ENCODE measurements at places on chromosomes 5 and 9. TPM values are rescaled to one million over a fixed set of nuclear protein-coding genes. Genes with fewer than 3 reads are reported as not detected.
A peak's percentile ranks its signal among the peaks of the same experiment; 100 is the strongest.

- H3K27me3 ChIP-seq: no peaks in the 10 kb centered on the region
- no peaks in the 10 kb centered on the region for H3K36me3 ChIP-seq
- H3K4me3 ChIP-seq: no peak overlapping the region
- DNase-seq: no peak
These were observed 161.1 kb downstream of the GABBR2 start for GRCh38 chr9:98547606-98548005.

DNA sequence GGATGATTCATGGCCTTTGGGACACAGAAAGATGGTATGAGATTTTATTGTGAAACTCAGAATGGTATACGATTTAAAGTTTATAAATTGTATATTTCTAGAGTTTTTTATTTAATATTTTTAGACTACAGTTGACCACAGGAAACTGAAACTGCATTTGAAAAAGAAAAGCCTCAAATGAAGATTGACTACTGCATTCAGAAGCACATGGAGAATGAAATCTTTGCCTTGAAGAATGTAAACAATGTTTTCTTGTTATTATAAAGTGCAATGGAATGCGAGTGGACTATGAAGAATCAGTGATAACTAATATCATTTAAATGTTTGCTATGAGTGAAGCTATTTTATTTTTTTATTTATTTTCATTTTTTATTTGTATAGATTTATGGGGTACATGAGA lies 169.1 kb upstream of the CDH18 start:
- no peaks in the 10 kb centered on the region for H3K36me3 ChIP-seq
- no peak for DNase-seq
- no peak overlapping the region for H3K4me3 ChIP-seq
- no peak overlapping the region for H3K27ac ChIP-seq
- H3K4me1 ChIP-seq: no peaks in the 10 kb centered on the region

GRCh38 chr9:70413464-70413798 lies 1.0 kb downstream of the KLF9 start:
- peak; percentile 40 for DNase-seq
- no peaks in the 10 kb centered on the region for H3K27me3 ChIP-seq
- peaks cover 40% of the 10 kb centered on the region for H3K4me1 ChIP-seq
- peak overlapping the region; percentile 83 for H3K4me3 ChIP-seq

DNA sequence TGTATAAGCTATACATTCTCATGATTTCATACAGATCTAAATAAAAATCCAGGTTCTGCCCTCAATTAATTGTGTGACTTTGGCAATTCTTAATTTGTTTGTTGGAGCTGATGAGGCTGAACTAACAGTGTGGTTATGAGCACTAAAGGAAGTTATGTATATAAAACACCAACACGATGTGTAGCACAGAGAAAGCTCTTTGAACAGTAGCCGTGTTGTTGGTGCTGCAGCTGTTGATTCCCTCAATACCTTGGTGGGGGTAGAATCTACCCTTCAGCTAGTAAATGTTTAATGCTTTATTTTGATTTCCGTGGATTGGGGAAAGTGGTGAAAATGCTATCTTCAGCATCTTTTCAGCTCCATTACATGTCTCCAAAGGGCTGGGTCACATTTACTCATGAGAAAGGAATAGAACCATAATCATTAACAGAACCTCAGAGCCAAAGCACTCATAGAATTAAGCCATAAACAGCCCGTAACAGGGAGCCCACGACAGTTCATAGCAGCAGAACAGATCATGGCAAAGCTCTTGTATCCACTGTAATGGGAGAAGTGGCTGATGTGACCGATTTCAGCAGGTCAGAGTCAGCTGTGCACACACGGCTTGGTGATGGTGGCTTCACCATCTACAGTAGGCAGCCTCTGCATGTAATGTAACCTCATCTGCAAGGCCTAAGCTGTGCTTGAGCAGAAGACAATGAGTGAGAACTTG lies 332.7 kb downstream of the DIRAS2 start:
- DNase-seq: no peak
- H3K4me3 ChIP-seq: no peak overlapping the region
- H3K27me3 ChIP-seq: no peaks in the 10 kb centered on the region
- no peaks in the 10 kb centered on the region for H3K4me1 ChIP-seq
- no peak overlapping the region for H3K27ac ChIP-seq

GRCh38 chr9:121658166-121658565 lies 6.7 kb downstream of the DAB2IP start:
- no peak for DNase-seq
- H3K36me3 ChIP-seq: no peaks in the 10 kb centered on the region
- H3K4me1 ChIP-seq: peaks cover 17% of the 10 kb centered on the region
- no peaks in the 10 kb centered on the region for H3K27me3 ChIP-seq
- peak overlapping the region; percentile 13 for H3K4me3 ChIP-seq

DNA sequence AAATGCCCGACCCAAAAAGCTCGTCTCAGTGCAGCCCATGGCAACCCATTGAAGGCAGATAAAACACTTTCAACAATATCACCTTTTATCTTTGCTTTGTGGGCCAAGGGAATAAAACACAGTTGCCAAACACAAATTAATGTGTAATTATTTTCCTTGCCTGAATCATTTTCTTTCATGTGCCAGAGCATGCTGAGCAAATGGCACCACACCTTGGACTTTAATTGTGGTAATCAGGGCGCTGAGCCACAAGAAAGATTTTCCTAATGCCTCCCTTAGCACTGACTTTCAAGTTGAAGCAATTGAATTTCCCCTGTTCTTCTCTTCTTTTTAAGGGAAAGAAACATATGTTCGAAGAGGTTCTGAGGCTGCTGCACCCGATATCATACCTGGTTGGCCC lies 297.1 kb upstream of the MSX2 start:
- H3K27me3 ChIP-seq: no peaks in the 10 kb centered on the region
- no peak overlapping the region for H3K4me3 ChIP-seq
- H3K4me1 ChIP-seq: no peaks in the 10 kb centered on the region
- no peak overlapping the region for H3K27ac ChIP-seq
- H3K36me3 ChIP-seq: no peaks in the 10 kb centered on the region

GRCh38 chr5:139387611-139388197 lies 2.0 kb downstream of the MZB1 start:
- no peak overlapping the region for H3K27ac ChIP-seq
- H3K36me3 ChIP-seq: no peaks in the 10 kb centered on the region
- no peaks in the 10 kb centered on the region for H3K27me3 ChIP-seq
- no peak overlapping the region for H3K4me3 ChIP-seq

DNA sequence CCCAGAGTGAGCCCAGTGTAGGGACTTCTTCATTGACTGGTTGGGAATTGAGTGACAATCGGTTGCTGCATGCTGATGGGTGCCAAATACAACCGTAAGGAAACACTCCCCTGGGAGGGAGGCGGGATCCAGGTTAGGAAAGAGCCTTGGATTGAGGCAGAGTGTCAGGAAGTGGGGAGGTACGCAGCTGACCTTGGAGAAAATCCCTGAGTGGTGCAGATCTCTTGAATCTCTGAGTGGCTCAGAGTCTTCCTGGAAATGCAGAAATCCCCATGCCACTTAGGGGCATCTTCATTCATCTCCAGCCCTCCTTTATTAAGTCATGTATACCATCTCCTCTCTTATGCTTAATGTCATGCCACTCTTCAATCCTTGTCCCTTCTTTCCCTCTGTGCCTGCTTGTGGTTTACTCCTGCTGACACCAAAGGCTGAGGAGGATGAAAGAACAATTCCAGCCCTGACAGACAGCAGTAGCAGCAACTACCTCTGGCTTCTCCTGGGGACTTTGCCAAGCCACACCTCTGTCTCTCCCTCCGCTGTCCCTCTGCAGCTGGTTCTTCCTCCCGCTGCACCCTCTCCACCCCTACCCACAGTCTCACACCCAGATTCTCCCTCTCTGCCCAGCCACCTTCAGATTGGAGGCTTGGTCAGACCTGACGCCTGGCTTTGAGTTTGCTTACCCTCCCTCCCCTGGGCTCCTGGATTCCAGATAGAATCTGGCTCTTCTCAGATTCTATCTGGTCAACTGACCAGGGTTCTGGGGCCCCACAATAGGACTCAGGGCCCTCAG lies 14.1 kb upstream of the LCP2 start:
- no peaks in the 10 kb centered on the region for H3K27me3 ChIP-seq
- H3K4me1 ChIP-seq: peaks cover 39% of the 10 kb centered on the region
- H3K27ac ChIP-seq: peak overlapping the region; percentile 26

DNA sequence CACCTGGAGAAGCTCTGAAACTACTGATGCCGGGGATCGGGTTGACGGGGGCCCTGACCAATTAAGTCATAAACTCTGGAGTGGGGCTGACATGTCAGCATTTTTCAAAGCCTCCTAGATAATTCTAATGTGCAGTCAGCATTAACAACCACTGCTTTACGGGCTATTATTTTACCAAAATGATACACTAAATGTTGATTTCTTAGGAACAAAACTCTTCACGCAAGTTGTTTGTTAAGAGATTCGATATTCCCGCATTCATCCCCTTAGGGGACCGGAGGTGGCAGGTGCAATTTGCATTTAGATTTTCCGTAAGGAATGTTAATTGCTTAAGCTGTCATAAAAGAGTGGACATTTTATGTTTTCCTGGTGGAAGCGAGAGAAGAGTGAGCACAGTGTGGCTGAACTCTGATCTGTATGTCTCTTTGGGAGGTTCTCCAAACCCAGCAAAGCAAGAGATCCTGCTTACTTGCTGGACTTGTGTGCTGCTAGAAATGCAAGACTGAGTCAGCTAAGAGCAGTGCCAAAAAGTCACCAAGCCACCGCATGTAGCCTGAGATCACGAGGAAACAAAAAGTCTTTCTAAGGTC lies 77.6 kb downstream of the UGCG start:
- no peaks in the 10 kb centered on the region for H3K36me3 ChIP-seq
- no peak for DNase-seq
- no peak overlapping the region for H3K27ac ChIP-seq
- no peaks in the 10 kb centered on the region for H3K27me3 ChIP-seq
- H3K4me3 ChIP-seq: no peak overlapping the region

ARHGEF28 gene
- total RNA-seq: 24.9 TPM

F12 gene
- total RNA-seq: 2.1 TPM

SLC45A2 gene
- total RNA-seq: 0.76 TPM
